Myocyte (in vitro differentiated cells): ENCODE measurements at places on chromosomes 12 and 14. TPM values are rescaled to one million over a fixed set of nuclear protein-coding genes. Genes with fewer than 3 reads are reported as not detected.
A peak's percentile ranks its signal among the peaks of the same experiment; 100 is the strongest.

Gene NANOG
- total RNA-seq = 0.03 and 0.16 TPM in 2 replicates

Gene CD69
- total RNA-seq = not detected in 2 replicates

Gene CD163
- 12.7 and 19.2 TPM in 2 replicates for total RNA-seq

- DNase-seq = peak; percentile 84
These were observed 447 bp downstream of the CD63 start for GRCh38 chr12:55728186-55728938.

DNA sequence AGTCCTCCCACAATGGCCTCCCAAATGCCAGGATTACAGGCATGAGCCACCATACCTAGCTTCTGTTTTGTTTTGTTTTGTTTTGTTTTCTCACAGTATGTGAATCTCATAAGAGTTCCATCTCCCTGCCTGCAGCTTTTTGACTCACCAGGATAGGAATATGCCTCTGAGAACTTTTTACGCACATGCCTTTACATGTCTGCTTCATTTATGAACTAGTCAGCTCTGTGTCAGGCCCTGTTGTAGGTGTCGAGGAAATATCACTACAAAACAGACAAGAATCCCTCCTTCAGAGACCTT is 89.0 kb downstream of the BORCS5 start:
- DNase-seq = no peak

- DNase-seq = no peak
These were observed 13.1 kb downstream of the CHGA start for GRCh38 chr14:92936085-92936484.

Gene C12orf75
- total RNA-seq = 38.7 and 41.4 TPM in 2 replicates

- DNase-seq = no peak
These were observed 258.6 kb upstream of the DCN start for GRCh38 chr12:91441246-91441645.

- DNase-seq = no peak
These were observed 59.8 kb downstream of the WASHC4 start for GRCh38 chr12:105167346-105167745.

GRCh38 chr12:115227137-115227615 is 543.2 kb upstream of the TBX3 start:
- peak; percentile 43 for DNase-seq

Gene CNTN1
- total RNA-seq = not detected in 2 replicates

Gene IL22
- total RNA-seq = not detected in 2 replicates

GRCh38 chr12:108879615-108880254 is at the start of gene DAO:
Gene DAO (plus strand): TSS chr12:108880092. CDS start chr12:108885007, 4,915 bp downstream.
- no peak for DNase-seq

DNA sequence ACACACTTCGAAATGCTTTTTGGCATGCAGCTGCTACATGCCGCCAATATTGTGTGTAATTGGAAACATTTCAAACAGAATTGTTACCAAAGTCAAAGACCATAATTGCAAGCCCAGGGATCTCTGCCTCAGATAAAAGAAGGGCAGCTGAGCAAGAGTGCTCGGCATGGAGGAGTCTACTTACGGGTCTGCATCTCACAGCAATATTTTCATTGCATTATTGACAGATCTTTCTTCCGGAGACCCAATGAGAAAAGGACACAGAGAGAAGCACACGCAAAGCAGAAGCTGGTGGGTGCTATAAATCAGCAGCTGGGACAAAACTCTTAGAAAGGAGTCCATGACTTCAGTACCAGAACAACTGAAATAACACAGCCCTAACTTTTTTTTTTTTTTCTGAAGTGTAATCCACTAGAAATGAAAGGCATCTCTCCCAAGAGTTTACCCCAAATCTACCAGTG is 4.9 kb downstream of the PRICKLE1 start:
- DNase-seq = peak; percentile 50

DNA sequence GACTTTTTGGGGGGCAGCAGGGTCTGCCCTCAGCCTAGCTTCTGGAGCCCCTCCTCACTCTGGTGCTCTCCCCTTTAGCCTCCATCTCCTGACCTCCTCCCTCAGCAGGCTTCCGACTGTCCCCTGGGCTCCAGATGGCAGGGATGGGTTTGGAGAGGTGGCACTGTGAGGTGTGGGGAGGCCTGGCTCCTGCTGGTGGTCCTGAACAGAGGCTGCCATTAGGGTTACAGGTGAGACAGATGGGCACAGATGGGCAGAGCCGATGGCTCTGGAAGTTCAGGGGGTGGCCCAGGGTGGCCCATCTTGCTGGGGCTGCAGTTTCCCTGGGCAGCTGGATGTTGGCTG is 68.5 kb upstream of the BEGAIN start:
- DNase-seq = no peak

GRCh38 chr14:68705741-68706283 is 87.1 kb downstream of the ZFP36L1 start:
- no peak for DNase-seq

Gene JAG2
- total RNA-seq = 32.5 and 42.7 TPM in 2 replicates

- no peak for DNase-seq
These were observed 988.6 kb upstream of the TMEM132C start for GRCh38 chr12:127278351-127278750.

DNA sequence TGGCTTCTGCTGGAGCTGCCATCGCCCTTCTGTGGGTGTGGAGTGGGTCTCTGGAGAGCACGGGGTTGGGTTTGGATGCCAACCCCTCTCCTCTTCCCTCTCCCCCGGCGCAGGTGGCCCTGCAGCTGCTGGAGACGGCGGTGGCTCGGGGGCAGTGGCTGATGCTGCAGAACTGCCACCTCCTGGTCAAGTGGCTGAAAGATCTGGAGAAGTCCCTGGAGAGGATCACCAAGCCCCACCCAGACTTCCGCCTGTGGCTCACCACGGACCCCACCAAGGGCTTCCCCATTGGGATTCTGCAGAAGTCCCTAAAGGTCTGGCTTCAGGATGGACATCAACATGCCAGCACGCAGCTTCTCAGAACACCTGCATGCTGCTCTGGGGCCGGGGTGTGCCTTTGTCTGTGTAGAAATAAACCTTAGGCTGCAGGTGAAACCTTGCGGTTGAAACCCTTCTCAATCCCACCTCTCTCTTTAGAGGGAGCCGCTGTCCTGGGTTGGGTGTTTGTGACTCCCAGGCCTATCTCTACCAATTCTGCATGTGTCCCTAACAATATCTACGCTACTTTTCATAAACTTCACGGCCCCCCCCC is 44.3 kb downstream of the CCDC92 start:
- peak; percentile 47 for DNase-seq

Gene BCL7A
- 14.0 and 17.2 TPM in 2 replicates for total RNA-seq

Gene ZDHHC22
- 0.40 and 1.0 TPM in 2 replicates for total RNA-seq

GRCh38 chr12:108911915-108912314 is 32.0 kb downstream of the DAO start:
- DNase-seq = no peak

DNA sequence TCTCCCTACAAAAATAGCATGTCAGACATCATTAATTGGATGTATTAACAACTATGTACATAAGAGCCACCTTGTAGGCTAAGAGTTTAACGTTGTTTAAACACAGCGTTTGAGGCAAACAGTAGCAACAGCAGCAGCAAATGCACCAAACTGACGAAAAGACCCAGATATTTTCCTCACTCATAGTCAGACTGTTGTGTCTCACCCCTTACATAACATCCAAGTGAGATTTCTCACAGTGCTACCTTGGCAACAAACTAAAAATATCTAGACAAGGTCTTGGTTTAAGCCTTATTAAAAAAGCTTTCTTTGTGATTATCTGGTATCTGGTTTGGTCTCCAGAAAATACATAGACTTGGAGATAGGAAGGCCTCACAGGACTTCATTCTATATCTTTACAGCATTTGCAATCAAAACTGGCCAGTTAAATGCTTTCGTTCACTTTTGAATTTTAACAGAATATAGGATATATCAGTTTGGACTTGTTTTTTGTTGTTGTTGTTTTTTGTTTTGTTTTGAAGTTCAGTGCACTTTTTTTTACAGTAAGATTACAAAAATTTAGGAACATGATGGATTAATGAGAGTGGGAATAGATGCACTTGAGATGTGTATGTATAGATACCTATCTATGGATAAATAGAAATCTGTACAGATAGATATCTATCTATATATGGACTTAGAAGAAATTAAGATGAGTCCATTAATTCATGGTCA is 4.1 kb downstream of the BHLHE41 start:
- DNase-seq = no peak

Gene LMO3
- total RNA-seq = 50.6 and 57.6 TPM in 2 replicates

Gene CACNA1C
- 0.57 TPM in 1 of 2 replicates, not detected in the other for total RNA-seq

Gene PTPN21
- total RNA-seq = 21.7 and 36.7 TPM in 2 replicates

Gene EIF2S3B
- 0.62 and 0.83 TPM in 2 replicates for total RNA-seq

DNA sequence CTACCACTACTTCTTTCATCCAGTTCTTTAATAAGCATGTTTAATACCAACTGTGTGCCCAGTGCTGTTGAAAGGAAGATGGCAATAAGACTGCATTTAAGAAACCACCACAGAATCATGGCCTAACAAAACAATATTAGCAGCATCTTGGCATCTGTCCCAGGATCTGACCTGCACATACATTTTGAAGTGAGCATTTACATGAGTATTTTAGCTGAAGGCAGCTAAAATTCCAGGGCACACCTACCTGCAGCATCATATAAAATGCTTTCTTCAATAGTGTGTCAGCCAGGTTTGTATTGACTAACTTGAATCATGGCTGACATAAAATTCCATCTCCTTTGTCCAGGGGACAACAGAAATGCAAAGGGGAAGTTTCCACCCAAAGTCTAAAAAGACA is 65.0 kb upstream of the ARHGAP5 start:
- DNase-seq = no peak

Gene NYNRIN
- total RNA-seq = 0.05 and 0.21 TPM in 2 replicates

Gene GLIPR1L1
- total RNA-seq = not detected in 2 replicates
